Transverse colon (tissue), 4 donors: ENCODE measurements at places on chromosomes 6 and 20. TPM values are rescaled to one million over a fixed set of nuclear protein-coding genes. Genes with fewer than 3 reads are reported as not detected.

DNA sequence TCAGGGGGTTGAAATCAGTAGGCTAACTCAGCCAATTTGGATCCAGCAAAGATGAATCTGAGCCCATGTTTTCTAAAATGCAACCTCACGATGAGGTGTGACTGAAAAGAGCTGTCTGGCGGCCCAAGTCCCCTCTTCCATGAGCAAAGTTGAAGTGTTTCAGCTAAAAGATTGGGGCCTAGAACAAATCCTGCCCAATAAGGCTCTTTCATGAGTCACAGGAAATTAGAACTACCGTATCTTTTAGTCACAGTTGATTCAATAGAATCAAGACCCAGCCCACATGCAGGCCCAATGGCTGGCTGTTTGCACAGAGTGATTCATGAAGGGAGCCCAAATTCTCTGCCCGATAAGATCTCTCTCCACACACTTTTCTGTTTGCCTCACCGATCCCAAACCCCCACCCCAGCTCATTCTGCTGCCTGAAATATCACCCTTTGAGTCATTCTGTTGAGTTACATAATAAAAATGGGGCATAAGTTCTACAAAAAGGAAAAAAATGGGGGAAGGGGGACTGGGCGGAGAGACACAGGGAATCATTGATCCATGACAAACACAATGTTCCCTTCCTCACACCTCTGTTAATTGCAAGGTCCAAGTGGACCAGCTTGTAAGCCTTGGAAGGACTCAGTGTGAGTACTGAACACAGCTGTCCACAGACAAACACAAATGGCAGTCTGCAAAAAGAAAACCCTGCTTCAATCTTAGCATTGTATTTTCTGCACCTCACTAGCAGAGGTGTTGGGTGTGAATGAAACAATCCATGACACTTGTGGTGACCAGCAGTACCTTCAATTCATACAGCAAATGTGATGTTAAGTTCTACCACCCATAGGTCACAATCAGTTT is 13.8 kb downstream of the FOXQ1 start:
- no peak for DNase-seq

The SLC52A3 gene
- total RNA-seq = 35.9 TPM

DNA sequence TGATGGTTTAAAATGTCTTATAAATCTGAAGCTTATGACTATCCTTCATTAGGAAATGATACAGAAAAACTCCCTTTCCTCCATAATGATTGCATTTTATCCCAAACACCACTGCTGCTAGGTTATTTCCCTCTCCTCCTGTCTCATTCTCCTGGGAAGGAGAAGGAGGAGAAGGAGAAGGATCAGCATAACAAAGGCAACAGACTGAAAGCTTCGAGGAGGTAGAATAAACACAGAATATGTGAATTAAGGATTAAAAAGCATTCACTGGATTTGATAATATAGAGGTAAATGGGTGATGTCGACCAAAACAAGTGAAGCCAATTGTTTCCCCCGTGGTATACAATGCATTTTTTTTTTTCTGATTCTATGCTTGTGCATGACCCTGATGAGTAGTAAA is 82.0 kb downstream of the WASF1 start:
- DNase-seq = no peak

The TFAP2C gene
- total RNA-seq = 0.82 TPM

DNA sequence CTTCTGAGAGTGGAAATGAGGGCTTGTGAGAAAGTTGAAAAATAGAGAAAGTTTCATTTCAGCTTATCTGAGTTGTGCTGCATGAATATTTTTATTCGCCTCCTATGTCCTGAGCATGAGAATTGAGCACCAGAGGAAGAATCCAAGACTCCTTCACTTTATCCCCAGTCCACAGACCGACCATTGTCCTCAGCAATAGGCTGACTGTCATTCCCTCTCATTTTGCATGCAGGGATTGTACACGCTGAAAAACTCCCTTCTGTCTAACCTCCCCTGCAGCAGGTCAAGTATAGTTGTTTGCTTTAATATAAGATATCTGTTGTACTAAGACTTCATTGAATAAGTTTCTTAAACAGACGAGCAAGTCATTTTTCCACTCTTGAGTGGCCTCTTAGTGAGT is 437.6 kb downstream of the PRKN start:
- DNase-seq = no peak

DNA sequence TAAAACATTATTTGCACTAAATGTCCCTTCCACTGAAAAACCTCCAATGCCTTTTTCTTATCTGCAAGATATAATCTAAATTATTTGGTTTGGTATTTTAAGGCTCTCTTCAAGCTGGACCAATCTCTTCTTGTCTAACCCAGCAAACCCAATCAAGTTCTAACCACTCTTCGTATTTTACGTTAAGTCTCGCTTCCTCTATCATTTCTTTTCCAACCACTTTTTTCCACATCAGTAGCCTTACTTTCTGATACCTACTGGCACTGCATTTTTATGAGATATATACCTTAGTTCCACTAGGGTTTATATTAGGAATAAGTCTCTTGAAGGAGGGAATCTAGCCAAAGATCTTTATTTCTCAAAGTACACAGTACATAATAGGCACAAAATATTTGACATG is 19.1 kb downstream of the FBXL4 start:
- DNase-seq = no peak

- peak; percentile 25 for DNase-seq
Measured at GRCh38 chr6:7042056-7042653, 65.6 kb upstream of the RREB1 start.

DNA sequence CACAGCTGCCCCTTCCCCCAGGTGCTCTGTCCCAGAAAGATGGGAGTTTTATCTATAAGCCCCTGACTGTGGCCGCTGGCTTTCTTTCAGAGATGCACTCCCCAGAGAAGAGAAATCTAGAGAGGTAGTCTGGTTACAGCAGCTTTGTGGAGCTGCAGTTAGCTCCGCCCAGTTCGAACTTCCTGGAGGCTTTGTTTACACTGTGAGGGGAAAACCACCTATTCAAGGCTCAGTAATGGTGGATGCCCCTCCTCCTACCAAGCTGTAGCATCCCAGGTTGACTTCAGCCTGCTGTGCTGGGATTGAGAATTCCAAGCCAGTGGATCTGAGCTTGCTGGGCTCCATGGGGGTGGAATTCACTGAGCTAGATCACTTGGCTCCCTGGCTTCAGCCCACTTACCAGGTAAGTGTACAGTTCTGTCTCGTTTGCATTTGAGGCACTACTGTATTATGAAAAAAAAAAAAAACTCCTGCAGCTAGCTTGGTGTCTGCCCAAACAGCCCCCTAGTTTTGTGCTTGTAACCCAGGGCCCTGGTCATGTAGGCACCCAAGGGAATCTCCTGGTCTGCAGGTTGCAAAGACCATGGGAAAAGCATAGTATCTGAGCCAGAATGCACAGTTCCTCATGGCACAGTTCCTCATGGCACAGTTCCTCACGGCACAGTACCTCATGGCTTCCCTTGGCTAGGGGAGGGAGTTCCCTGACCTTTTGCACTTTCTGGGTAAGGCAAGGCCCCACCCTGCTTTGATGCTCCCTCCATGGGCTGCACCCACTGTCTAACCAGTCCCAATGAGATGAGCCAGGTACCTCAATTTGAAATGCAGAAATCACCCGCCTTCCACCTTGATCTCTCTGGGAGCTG is 275.0 kb downstream of the CENPW start:
- no peak for DNase-seq

- DNase-seq = no peak
Measured at GRCh38 chr6:8844968-8845367, 409.6 kb upstream of the SLC35B3 start.

- DNase-seq = peak; percentile 23
Measured at GRCh38 chr6:110878751-110879522, 4.4 kb downstream of the AMD1 start.
